ENCODE measurements at places on chromosomes 4 and X.

- DNase-seq = peak; percentile 68
Observed at GRCh38 chr4:53688186-53688790, 97.0 kb upstream of the LNX1 start.

GRCh38 chrX:110304884-110305283, 13.0 kb downstream of the AMMECR1 start:
- no peak for DNase-seq

GRCh38 chr4:40910706-40911105, 161.0 kb downstream of the NSUN7 start:
- DNase-seq = no peak

- no peak for DNase-seq
Observed at GRCh38 chrX:141201962-141202361, 25.0 kb upstream of the LDOC1 start.

DNA sequence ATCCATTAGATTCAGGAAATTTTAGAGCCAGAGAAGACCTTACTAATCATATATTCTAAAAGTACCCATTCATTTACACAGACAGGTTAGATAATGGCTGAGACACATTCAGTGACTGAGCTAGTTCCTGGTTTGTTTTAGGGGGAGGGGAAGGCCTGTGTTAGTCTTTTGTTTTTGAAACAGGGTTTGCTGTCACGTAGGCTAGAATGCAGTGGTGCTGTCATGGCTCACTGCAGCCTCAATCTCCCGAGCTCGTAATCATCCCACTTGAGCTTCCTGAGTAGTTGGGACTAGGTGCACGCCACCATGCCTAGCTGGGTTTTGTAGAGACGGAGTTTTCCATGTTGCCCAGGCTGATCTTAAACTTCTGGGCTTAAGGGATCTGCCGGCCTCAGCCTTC, 10.1 kb downstream of the RBPJ start:
- DNase-seq = no peak

DNA sequence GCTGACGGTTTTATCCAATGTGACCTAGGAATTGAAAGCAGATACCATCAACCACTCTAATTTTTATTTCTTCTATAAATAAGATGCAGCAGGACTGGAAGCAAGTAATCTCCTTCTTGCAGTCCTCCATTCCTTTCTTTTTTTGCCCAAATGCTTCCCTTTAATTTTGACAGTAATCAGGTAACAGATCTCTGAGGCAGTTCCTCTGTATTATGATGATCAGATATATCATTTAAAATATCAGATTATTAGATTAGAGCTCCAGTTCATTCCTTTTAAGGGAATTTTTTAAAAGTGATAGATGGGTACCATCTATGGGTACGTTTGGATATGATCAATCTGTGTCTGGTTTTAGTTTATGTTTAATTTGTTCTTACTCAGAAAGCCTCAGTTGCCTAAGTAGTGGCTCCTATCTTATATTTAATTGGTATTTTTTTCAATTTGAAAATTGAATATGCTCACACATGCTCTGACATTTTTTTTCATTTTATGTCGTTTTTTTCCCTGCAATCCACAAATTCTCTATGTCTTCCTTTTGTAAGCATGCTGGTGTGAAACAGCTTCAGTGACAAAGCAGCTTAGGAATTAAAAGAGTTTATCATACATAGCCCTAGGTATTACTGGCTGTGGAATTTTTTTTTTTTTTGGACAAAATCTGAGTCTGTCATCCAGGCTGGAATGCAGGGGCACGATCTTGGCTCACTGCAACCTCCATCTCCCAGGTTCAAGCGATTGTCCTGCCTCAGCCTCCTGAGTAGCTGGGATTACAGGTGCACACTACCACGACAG, 73.7 kb upstream of the ANK2 start:
- DNase-seq = no peak

GRCh38 chr4:185885075-185885474, 73.1 kb upstream of the SORBS2 start:
- DNase-seq = no peak

- DNase-seq = no peak
Observed at GRCh38 chrX:413322-414201, 26.9 kb upstream of the PPP2R3B start.

DNA sequence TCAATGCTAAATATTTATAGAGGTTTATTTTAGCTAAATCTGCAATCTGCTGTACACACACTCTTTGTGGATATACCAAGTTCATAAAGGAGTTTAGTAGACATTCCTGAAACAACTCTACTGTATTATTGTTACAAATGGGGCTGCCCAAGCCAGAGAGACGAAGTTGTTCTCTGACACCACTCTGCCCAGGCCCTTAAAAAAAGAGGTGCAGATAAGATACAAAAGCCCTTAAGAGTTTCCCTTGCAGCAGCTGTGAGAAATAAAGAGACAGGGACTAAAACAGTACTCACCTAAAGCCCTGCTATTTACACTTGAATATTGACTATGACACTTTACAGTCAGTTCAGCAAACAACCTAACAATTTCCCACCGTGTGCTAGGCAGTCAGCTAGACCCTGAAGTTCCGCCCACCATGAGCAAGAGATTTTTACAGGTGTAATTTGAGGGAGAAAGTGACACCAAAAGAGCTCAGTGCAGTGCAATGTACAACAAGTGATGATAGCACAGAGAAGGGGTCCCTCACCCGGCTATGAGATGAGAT, 191.7 kb downstream of the PRDM5 start:
- no peak for DNase-seq

DNA sequence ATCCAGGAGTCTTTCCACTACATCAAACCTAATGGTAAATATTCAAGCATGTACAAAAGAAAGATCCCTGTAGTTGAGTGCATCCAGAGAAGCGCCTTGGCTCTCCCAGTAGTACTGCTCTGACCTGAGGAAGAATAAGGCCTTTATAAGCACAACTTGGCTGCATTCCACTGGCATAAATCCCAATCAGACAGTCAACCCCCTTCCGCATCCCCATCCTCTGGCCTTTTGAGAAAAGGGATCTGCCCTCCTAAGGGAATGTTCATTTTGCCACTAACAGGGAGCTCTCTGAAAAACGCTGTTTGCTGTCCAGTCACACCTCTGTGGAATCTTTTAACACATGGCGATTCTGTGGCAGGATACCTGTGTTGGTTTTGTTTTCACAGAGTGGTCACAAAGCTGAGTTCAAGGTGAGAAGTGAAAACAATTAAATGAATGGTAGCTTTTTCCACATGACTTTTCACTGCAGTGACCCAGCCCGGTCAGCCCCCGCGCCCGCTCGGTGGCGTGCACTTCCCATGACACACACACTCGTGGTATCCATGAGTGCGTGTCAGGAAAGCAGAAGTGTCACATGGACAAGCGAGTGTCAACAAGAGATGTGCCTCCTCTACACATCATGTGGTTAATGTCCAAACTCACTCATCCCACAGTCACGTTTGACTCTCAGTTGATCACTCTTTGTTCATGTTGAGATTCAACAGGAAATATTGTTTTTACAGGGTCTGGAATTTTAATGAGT, 112.2 kb upstream of the ENPP6 start:
- DNase-seq = peak; percentile 44

DNA sequence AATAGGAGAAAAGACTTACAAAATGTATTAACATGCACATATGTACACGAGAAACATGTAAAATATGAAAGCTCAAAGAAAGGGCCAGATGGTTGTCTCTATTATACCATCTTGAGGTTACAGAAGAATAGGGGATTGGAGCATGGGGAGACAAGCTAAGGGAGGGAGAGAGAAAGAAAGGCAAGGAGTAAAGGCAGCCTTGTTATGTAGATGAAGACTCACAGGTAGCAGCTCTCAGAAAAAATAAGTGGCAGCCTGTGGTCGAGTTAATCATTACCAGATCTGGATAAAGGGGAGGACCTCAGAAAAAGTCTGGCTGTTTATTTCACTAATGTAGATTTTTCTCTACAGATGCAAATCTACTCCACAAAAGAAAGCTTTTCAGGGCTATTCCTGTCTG, 26.6 kb upstream of the PPP1R2C start:
- no peak for DNase-seq

DNA sequence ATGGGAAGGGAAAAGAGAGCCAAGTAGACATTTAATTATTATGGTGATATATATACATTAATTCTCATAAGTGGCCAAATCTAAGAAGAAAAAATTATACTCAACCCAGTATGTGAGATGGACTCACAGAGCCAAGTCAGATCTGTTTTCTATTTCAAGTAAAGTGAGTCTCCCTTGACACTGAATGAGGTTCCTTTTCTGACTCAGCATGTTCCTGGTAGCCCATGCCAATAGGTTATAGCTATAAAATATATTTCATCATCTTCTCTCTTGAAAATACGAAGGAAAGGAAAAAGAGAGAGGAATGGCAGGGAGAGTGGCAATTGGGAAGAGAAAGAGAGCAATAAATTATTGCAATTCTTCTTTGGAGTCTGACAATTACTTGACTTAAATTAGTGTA, 68.8 kb upstream of the GRIA2 start:
- DNase-seq = no peak

- DNase-seq = no peak
Observed at GRCh38 chrX:156000361-156000926, 2.9 kb downstream of the IL9R start.

GRCh38 chrX:129737916-129738315, 863 bp upstream of the XPNPEP2 start:
- DNase-seq = no peak

GRCh38 chr4:32841217-32841616, 2121.0 kb downstream of the PCDH7 start:
- no peak for DNase-seq

Data from stimulated activated CD4-positive, alpha-beta T cell treated with anti-CD3 and anti-CD28 coated beads, Interleukin-15, amount 100 ng/mL, for 24 hours (primary cell).